NCI-H2029 (cell line): ENCODE measurements at places on chromosomes 4 and X.

GRCh38 chr4:76755756-76756155 is 142.2 kb downstream of the SOWAHB start:
- no peak for DNase-seq

GRCh38 chr4:11228530-11228929 is 200.2 kb downstream of the HS3ST1 start:
- DNase-seq: peak; percentile 66

- no peak for DNase-seq
Measured at GRCh38 chr4:111945014-111945413, 200.2 kb upstream of the FAM241A start.

GRCh38 chr4:141020801-141021261 is 112.4 kb downstream of the RNF150 start:
- no peak for DNase-seq

- no peak for DNase-seq
Measured at GRCh38 chr4:8836664-8837171, 34.9 kb downstream of the HMX1 start.

DNA sequence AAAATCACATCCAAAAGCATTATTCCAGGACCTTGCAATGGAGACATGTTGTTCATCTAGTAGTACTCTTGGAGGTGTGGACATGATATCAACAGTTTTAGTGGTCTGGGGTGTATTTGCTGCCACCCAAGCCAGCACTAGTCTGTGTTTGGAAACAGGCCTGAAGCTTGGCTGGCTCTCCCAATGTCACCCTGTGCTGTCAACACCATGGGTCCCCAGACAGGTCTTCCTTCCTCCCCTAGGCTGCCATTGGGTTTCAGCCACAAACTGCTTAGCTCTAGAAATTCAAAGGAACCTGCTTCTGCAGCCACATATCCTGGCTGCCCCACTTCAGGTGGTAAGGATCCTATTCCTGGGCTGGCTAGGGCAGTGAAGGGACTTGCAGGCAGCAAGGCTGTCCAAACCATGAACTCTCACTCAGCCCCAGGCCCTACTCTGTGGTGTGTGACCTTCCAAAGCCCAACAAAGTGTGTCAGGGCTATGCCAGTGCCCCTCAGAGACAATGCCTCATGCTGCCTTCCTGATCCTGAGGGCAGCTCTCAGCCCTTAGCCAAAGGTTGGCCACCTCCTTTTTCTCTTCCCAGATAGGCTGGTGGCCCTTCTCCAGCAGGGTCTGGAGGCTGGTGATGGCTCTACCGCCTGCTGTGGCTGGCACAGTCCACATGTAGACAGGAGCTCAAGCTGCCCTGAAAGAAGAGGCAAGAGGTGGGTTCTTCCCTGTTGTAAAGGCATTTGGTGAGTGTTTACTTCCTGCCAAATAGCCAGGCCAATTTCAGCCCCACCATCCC is 18.3 kb downstream of the AMER1 start:
- no peak for DNase-seq

GRCh38 chr4:153448003-153448731 is 18.0 kb upstream of the TMEM131L start:
- DNase-seq: no peak

GRCh38 chrX:101377547-101377946 is 8.4 kb downstream of the BTK start:
- DNase-seq: no peak

- peak; percentile 51 for DNase-seq
Measured at GRCh38 chr4:127015667-127016117, 617.1 kb upstream of the INTU start.

- DNase-seq: no peak
Measured at GRCh38 chr4:136863756-136864155, 668.5 kb downstream of the PCDH18 start.

DNA sequence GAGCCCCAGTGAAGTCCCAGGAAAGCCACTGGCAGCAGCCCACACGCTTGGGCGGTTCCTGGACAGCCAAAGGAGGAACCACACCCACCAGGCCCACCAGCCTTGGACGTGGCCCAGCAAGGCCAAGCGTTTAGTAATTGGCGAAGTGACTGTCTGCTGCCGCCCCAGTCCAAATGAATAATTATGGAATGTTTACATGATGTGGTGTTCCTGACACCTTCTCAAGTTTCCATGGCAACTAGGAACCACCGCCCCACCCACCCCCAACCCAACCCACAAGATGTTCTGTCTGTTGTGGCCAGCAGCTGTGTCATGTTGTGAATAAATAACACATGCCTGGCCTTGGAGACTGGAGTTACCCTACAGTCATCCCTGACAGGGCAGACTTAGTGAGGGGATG is 22.3 kb downstream of the APLN start:
- no peak for DNase-seq

DNA sequence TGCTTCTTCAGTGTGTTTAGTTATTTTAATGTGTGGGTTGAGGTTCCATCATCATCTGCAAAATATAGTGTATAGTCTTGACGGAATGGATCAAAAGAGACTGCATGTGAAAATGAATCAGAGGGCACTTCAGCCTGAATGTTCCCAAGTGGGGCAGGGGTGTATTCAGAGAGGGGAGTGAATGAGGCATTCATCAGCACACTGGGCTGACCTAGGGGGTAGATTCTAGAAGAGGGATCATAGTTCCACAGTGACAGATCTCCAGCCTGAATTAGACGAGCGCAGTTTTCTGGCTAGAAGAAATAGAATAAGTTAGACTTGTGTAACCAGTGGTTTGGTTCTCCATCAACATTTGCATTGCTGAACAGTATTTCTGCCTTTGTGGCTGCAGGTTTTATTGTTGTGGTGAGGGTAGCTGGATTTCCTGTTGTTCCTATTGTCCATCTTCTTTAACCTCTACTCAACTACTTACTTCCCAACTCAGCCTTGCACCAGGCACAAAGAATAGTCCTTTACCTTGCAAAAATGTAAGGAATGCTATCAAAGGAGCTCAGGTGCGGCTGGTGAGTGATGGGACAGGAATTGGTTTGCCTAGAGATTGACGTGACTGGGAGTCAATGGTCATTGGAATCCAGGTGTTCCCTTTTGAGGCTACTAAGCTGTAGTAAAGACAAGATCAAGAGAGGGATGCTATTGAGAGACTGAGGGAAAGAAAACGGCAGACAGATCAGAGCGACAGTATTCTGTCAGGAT is 50.9 kb downstream of the NAP1L5 start:
- DNase-seq: no peak

GRCh38 chrX:49919617-49920016 is 2.8 kb upstream of the CLCN5 start:
- DNase-seq: no peak

DNA sequence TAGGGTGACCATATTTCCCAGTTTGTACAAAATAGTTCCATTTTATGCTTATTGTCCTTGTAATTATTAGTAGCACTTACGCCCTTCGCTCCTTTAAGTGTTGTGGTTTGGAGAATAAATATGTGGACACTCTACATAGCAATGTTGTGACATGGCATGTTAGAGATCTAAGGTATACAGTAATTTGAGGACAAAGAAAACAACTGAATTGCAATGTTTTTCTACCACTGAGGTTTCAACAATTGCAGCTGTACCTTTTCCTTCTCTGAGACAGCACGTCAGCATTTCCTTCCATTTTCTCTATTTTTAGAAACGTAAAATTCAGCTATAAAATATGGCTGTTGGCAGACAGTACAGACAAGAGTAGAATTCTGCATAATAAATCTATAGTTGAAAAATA is 323.1 kb downstream of the MAPK10 start:
- peak; percentile 80 for DNase-seq

DNA sequence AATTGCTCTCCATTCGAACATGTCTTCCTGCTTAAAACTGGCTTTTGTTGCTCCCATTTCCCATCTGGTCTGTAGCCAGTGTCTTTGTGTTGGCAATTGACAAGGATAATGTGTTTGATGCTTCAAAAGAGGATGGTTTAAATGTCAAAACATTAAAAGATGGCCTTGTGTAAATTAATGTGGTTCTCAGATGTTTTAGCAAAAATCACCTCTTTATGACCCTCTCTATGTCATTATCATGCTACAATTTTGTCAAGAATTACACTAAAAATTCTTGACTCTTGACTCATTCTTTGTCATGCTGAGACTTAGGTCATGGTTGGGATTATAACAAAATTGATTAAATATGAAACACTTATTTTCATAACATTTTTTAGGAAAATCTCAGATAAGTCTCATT is 47.4 kb downstream of the TMEM131L start:
- no peak for DNase-seq

DNA sequence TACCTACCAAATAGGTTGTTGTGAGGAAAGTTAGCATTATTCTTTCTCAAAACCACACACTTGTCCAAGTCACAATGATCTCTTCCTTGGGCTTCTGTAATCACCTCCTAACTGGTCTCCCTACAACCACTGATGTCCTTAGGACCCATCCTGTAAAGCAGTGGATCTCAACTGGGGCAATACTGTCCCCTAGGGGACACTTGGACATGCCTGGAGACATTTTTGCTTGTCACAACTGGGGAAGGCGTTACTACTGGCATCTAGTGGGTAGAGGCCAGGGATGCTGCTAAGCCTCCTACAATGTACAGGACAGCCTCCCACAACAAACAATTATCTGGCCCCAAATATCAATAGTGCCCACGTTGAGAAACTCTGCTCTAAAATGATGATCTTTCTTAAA is 118.7 kb upstream of the AP1S2 start:
- DNase-seq: no peak

GRCh38 chr4:56723201-56723605 is 42.1 kb upstream of the HOPX start:
- no peak for DNase-seq

DNA sequence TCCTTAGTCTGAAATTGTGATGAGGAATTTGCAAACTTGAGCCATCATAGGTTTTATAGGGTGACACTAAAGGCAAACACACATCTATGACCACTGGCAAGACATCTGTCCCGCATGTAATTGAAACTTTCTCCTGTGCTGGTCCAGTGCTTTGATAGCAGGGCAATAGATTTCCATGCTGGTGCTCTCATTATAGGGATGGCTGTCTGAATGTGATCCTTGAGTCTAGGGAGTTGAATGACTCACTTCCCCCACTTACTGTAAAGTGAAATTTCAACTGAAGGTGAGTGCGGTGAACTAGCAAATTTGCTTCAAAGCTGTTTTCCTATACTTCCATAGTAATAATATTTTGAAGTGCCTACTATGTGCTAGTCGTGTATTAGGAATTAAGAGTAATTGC is 1630.0 kb downstream of the STIM2 start:
- no peak for DNase-seq

DNA sequence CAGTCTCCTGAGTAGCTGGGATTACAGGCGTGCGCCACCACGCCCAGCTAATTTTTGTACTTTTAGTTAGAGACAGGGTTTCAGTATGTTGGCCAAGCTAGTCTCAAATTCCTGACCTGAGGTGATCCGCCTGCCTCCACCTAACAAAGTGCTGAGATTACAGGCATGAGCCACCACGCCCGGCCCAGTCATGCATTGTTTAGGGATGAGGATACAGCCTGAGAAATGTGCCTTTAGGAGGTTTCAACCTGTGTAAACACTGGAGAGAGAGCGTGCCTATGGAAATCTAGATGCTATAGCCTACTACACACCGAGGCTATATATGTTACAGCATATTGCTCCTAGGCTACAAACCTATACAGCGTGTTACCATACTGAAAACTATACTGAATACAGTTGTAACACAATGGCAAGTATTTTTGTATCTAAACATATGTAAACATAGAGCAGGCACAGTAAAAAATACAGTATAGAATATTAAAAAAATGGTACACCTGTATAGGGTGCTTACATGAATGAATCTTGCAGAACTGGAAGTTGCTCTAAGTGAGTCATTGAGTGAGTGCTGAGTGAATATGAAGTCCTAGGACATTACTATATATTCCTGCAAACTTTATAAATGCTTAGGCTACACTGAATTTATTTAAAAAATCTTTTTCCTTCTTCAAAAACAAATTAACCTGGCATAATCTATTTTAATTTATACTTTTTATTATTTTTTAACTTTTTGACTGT is 588.2 kb upstream of the ADGRL3 start:
- no peak for DNase-seq

DNA sequence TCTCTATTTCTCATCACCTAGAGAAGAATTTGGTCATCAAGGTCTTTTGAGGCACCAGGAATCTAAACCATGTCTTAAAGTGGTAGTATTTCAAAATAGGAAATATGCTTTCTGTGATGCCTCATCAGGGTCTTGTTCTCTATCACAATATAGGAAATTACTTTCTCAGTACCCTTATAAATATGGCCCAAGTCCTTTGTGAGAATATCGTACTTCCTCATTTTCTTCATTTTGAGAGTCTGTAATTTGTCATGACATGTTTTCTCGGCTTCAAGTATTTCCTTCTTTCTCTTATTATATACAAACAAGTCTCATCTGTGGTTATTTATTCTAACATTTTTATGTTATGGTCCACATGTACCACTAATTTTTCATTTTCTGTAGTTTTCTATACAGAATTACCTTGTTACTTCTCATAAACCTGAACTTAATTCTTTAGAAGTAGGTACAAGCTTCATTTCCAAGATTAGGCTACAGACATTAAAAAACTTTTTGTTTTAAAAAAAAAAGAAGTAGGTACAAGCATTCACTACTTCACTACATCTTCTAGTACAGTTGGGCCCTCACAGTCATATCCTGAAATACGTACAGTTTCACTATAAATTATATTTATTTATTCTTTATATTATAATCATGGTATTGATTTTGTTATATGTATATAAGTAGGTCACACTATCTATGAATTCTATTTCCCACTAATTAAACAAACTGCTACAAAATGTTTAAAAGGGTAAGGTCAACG is 54.4 kb downstream of the KLHL13 start:
- no peak for DNase-seq

DNA sequence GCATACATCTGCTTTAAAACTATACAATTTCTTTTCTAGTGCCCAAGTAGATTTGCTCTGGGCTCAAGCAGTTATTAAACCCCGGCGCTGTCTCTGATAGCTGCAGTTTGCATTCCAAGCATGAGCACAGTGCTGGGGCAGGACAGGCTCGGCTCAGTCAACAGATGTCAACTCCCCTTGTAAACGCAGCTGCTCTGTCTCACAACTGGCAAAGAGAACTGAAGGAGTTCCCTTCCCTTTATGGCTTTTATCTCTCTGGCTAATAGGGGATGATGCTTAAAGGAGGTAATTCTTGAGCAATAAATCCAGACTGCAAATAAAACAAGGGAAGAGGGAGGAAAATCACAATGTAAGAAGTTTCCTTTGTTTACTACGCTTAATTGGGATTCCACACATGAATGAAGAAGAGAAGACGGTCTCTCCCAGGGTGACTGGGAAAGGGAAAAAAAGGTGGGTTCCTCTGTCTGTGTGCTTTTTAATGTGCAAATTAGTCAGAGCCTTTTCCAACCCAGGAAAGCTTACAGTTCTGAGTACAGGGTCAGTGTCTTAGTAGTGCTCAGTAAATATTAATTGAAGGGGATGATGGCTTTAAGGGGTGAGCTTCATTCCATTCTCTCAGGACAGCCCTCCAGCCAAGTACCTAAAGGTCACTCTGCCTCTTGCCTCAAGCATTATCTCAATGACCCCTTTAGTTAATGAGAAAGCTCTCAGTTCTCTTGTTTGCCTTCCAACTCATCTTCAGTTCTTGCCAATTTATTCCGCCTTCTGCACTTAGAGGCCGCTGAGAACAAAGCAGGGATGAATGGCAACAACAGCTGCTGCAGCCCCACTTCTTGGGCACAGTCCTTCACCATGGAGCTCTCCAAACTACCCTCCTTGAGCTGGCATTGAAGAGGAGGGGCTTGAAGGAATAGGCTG is 155.7 kb upstream of the JADE1 start:
- DNase-seq: peak; percentile 20

GRCh38 chr4:2696423-2696822 is 59.7 kb downstream of the TNIP2 start:
- no peak for DNase-seq

GRCh38 chr4:31307029-31307428 is 586.9 kb downstream of the PCDH7 start:
- no peak for DNase-seq
